Stimulated activated CD8-positive, alpha-beta memory T cell treated with anti-CD3 and anti-CD28 coated beads, Interleukin-15, amount 100 ng/mL, for 1 hour (primary cell): ENCODE measurements at places on chromosomes 5 and 9.

DNA sequence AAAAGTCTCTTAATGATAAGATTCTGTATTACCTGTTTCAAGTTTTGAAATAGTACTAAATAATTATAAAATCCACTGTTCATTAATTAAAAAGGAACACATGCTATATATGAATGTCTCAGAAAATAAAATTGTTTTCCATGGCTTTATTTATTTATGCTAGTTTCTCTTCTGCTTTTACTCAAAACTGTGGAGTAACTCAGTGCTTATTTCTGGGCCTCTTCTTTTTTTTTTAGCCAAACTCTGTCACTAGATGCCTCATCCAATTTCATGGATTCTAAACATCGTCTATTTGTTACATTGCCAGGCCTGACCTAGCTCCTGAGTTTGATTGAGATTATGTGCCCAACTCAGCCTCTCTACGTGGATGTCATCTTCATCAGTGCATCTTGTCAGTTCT, 1509.7 kb downstream of the MAT2B start:
- DNase-seq = no peak

DNA sequence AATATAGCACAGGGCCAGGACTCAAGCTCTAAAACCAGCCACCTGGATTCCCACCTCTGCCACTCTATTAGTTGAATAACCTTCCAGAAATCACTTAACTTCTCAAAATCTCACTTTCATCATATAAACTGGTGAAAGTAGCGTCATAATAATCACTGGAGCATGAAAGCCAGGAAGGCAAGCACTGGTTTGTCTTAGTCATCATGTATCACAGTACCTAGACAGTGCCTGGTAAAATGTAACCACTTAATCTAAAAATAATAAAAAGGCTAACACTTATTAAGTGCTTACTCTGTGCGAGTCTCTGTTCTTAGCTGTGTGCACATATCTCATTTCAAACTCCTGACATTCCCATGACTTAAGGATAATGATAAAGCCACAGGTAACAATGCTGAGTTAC, 109.4 kb downstream of the ASTN2 start:
- DNase-seq = no peak

GRCh38 chr5:174706997-174707572, 17.3 kb upstream of the MSX2 start:
- DNase-seq = no peak

GRCh38 chr5:172871536-172871935, 37.5 kb downstream of the ERGIC1 start:
- DNase-seq = no peak

DNA sequence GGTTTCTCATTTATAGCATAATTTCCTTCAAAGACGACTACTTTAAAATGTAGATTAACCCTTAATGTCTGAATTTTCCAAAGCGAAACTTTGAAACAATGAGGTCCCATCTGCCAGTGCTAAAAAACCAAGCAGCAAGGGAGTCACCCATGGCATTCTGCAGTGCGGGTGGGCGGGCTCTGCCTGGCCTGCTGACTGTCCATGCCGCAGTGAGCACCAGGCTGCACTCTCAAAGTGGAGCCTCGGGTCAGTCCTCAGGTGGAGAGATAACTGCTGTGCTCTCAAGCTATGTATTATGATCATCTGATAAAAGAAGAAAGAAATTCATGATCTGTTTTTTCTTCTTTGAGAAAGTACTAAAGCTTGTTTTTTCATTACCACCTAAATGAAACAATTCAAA, 581.6 kb downstream of the CETN3 start:
- no peak for DNase-seq

GRCh38 chr5:106658150-106658549, 1012.6 kb downstream of the EFNA5 start:
- no peak for DNase-seq

GRCh38 chr5:16521521-16522483, 56.2 kb upstream of the ZNF622 start:
- DNase-seq = no peak

GRCh38 chr5:124480022-124480421, 266.4 kb downstream of the ZNF608 start:
- DNase-seq = no peak

GRCh38 chr5:177490311-177490991, 7.0 kb downstream of the PDLIM7 start:
- no peak for DNase-seq

DNA sequence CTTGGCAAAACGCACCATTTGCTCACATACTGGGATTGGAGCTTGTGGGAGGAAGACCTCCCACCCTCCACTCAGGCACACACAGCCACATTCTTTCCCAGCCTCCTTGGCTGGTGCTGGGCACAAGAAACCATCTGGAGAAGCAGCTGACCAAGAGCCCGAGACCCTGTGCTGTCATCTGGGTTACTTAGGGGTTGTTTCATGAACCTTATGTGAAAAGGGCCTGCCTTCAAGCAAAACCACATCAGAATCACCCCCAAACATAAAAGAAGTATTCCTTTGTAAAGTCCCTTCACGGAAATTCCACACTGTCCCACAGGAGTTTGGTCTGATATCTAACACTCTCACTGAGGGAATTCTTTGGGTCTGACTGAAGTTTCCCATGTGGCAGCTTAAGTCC, 172.1 kb downstream of the NR3C1 start:
- no peak for DNase-seq

DNA sequence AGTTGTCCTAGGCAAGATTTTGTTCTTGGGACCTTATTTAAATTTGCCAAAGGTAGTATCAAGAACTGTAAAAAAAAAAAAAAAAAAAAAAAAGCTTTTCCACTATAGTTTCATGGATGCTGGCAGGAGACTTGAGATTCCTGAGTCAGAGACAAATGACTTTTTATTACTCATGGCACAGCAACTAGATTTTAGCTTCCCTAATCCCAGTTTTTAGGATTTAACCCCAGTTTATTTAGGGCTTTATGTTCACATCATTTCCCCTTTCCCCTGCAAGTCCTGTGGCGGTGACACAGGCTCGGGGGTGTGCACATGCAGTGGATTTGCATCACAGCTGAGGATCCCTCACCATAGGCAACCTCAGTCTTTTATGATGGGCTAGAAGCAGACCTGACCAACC, 144.9 kb downstream of the GOLPH3 start:
- no peak for DNase-seq

- no peak for DNase-seq
Measured at GRCh38 chr5:55982957-55983381, 11.8 kb downstream of the IL6ST start.

- DNase-seq = no peak
Measured at GRCh38 chr5:160627921-160628618, 206.4 kb downstream of the PTTG1 start.

GRCh38 chr5:93883459-93883858, 142.1 kb upstream of the POU5F2 start:
- DNase-seq = no peak

DNA sequence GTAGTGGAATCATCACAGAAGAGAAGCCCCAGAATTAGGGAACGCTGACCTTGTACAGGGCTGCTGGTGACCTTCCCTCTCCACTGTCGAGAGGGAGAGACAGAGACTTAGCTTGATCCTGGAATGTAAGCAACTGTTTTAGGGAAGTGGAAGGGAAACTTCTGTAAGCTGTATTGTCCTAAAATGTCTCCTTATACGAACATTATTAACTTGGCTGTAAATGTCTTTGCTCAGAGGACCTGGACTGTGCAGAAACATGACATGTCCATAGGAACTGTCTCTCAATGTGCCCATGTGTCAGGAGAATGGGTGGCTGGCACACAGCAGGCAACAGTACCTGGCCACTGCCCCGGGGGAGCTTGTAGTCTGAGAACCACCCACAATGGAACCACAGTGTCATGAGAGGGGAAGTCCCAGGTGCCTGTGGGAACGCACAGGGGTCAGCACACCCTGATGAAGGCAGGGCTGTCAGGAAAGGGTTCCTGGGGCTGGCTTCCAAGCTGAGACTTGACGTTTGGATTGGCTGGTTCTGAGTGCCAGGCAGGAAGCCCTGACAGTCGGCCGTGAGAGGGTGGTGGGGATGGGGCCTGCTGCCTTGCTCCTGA, 34.0 kb downstream of the DAP start:
- no peak for DNase-seq

DNA sequence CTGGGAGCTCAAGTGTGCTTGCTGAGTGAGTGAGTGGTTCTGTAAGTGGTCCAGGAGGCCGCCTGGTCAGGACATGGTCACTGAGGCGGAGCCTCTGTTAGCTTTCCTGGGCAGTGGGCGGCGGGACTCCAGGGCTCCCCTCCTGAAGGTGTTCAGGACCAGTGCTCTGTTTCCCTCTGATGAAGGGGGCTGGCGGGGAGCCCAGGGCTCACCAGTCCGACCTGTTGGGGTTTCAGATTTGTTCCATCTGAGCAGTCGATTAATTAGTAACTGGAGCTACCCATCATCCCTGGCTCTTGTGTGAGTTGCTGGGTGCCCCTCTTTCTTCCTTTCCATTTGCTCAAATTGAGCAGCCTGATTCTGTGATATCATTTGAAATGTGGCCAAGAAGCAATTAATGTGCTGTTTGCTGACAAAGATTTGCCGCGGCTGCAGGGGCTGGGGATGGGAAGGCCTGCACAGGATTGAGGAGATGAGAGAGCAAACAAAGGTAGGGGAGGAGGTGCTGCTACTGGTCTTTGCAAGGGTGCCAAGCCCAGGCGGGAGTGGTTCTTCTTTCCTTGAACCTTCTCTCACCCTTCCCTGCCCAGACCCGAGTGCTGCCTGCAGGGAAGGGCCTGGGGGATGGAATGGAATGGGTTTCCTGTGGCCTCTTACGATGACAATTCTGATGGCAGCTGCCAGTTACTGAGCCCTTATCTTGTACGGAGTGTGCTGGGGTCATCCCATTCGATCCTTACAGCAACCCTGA, 92.8 kb upstream of the PITX1 start:
- DNase-seq = no peak

DNA sequence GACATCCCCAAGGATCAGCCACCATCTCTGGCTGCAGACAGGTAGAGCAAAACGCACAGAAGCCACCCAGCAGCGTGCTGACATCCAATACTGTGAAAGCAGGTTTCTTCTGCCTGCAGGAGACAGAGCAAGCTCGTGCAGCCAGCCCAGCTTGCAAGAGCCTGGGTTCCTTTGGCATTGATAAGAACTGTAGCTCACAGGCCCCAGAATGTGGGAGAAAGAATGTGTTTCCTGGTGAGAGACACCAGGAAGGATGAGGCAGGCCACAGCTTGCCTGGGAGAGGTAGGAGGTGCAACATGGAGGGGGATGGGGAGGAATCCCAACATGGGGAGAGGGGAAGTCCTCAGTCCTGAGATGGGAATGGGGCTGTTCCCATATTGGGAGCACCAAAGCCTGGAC, 34.0 kb upstream of the ARAP3 start:
- no peak for DNase-seq

DNA sequence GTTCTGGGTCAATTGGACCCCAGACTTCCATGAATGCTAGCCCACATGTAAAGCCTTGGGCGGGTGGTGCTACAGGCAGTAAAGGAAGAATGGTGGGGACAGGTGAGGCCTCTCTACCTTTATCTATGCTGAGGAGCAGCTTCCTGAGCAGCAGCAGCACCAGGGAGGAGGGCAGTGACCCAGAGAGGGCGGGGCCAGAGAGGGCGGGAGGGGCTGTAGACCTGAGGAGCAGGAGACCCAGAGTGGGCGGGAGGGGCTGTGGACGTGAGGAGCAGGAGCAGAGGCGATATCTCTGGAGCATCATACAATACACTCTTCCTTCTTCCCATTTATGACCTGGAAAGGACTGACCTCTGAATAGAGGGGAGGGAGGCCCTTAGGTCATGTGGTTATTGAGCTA, 165.9 kb downstream of the MTRR start:
- DNase-seq = no peak

GRCh38 chr9:92133949-92134604, 18.9 kb upstream of the SPTLC1 start:
- DNase-seq = peak; percentile 49

DNA sequence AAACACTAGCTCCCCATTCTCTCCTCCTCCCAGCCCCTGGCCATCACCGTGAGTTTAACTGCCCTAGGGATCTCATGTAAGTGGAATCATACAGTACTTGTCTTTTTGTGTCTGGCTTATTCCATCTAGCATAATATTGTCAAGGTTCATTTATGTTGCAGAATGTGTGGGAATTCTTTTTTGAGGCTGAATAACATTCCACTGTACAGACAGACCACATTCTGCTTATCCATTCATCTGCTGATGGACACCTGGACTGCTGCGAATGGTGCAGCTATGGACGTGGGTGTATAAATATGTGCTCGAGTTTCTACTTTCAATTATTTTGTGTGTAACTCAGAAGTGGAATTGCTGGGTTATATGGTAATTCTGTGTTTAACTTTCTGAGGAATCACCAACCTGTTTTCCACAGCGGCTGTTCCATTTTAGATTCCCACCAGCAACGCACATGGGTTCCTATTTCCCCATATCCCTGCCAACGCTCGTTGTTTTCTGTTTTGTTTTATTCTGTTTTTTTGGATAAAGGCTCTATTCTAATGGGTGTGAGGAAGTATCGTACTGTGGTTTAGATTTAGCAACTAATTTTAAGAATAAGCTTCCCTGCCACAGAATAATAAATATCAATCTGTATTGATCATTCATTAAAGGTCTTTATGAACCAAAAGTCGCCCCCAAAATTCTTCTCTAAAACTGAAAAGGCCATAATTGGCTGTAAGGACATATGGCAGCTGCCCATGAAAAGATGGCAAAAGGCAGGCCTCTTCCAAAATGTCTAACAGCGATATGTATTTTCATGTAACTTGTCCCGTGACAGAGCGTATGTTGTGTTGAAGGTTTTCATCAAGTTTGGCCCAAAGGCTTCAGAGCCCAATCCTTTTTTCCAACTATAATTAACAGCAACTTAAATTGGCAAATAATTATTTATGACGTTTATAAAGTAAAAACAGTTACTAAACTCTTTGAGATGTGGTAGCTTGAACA, 70.3 kb downstream of the DAP start:
- DNase-seq = no peak

DNA sequence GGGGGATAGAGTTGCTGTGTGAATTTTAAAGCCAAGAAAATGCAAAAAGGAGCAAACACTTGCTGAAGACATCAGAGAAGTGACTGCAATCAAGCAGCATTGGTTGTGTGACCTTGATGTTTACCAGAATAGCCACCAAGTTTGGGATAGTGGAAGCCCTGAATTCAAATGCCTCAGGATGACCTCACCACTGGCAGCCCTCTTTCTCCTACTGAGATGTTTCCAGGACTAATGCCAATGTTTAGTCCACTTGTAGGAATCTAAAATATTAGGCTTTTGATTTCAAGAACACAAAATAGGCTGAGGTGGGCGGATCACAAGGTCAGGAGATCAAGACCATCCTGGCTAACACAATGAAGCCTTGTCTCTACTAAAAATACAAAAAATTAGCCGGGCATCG, 112.2 kb upstream of the NUDT12 start:
- no peak for DNase-seq
